ENCODE measurements at places on chromosomes 3 and 15.

DNA sequence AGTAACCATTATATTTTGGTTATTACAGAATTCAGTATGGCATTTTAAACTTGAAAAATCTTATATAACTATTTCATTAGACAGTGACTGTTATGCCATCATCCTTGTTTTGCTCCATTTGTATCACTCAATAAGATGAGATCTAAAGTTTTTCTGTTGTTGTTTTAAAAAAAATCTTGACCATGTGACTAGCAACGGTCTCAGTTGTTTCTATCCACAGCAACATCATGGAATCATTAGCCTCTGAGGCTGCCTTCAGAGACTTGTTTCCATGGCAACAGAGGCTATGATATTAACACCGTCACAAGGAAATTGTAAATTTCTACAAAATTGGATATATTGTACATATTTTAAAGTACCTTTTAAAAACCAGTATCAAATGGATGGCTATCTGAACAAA is 129.8 kb downstream of the DLG1 start:
- no peak for DNase-seq

DNA sequence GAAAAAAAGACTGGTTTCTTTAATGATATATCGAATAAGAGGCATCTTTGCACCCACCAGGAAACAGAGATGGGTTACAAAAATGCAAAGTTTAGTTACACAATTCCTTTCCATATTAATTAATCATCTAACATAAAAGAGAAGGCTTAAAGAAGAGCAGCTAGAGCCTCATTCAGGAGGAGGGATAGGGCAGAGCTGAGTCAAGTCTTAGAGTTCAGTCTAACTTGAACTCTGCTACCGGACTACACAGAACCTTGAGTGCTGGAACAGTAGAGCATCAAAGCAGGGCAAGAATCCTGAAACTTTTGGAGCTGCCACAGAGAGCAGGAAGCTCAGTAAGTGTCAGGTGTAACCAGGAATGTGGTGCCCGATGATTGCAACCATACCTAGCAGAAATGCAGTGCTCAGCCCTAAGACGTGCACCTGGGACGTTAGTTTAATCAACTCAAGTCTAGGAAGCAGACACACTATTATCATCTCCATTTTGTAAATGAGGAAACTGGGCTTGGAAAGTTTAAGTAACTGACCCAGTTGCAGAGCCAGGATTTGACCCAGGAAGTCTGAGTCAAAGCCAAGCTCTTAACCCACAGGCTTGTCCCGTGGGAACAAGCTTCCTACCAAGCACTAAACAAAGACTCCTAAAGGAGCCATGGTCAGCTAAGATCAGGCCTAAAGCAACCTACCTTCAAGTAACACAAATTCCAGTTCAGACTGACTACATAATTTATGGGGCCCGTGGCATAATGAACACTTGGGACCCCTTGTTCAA is 187.4 kb downstream of the FOXP1 start:
- DNase-seq = no peak

GRCh38 chr15:78691851-78692421 is 50.9 kb upstream of the CHRNB4 start:
- no peak for DNase-seq

GRCh38 chr3:138898301-138898700 is 48.6 kb downstream of the FOXL2 start:
- DNase-seq = peak; percentile 38

- no peak for DNase-seq
Observed at GRCh38 chr3:146449076-146449475, 20.3 kb downstream of the PLSCR2 start.

DNA sequence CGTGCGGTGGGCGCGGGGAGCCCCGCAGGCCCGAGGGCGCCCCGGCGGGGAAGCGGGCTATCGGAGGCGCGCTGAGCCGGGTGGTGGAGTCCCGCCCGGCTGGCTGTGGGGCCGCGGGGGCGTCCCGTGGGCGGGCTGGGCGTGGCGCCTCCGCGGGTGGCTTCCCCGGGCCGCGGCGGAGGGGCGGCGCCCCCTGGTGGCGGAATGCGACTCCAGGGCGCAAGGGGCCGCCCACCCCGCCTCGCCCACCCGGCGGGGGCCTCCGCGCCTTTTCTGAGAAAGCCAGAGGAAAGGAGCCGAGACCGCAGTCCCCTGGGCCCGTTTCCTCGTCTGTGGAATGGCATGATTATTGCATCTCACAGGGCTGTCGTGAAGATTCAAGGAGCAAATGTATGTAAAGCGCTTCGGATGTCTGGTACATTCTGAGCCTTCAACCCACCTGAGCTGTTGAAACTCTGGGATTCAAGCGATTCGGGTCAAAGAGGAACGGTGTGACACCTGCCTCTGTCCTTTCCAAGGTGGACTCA is 31.9 kb upstream of the RAB6B start:
- peak; percentile 56 for DNase-seq

DNA sequence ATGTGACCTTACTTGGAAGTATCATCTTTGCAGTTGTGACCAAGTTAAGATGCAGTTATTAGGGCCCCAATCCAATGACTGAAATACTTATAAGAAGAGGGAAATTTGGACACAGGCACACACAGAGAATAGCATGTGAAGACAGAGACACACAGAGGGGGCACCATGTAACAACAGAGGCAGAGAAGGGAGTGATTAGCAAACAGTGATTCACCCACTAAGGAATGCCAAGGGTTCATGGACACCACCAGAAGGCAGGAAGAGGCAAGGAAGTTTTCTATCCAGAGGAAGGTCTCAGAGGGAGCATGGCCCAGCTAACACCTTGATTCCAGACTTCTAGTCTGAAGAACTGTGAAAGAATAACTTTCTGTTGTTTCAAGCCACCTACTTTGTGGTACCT is 25.0 kb downstream of the SIDT1 start:
- DNase-seq = no peak

Measured in colonic mucosa (tissue), 4 donors.